ENCODE measurements at places on chromosomes 7 and 10. TPM values are rescaled to one million over a fixed set of nuclear protein-coding genes. Genes with fewer than 3 reads are reported as not detected.

- DNase-seq, result no peak
Observed at GRCh38 chr7:40749877-40750276, 615.1 kb downstream of the SUGCT start.

DNA sequence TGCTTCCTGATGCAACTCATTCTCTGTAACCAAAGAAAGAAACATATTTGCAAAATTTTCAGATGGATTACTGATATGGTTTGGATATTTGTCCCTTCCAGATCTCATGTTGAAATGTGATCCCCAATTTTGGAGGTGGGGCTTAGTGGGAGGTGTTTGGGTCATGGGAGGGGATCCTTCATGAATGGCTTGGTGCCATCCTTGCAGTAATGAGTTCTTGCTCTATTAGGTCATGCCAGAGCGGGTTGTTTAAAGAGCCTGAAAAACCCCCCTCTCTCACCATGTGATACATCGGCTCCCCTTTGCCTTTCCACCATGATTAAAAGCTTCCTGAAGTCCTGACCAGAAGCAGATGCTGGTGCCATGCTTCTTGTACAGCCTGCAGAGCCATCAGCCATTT, 43.8 kb upstream of the PRKG1 start:
- no peak for DNase-seq

DNA sequence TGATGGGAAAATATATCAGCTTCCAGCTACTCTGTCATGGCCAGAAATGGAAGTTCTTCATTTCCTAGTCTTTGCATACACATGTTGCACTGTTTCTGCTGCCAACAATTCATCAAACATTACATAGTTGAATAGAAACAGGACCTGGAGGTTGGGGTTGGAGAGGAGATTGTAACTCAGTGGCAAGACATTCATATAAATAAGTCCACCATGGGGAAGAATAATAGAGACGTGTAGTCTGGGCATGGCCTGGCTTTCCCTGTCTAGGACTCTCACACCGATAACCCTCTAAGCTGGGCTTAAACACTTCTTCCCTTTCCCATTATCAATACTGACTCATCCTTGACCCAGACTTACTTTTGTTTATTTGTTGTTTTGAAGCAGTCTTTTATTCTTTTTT, 155.7 kb downstream of the PLPP4 start:
- no peak for DNase-seq

DNA sequence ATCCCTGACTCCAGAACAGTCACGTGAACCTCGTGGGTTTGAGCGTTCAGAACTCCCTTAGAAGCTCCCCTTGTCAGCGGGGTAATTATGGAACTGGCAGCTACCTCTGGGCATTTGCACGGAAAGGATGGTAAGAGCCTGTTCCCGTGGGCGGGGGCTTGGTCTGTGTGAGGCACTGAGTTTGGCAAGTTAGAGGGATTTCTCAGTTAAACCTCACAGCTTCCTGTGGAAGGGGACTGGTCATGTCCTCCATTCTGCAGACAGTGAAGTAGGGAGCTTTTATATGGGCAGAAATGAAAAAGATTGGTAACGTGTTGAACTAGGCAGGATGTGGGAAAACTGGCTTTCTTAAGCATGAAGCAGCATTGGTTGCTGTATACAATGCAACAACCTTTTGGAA, 16.0 kb downstream of the PALD1 start:
- no peak for DNase-seq

DNA sequence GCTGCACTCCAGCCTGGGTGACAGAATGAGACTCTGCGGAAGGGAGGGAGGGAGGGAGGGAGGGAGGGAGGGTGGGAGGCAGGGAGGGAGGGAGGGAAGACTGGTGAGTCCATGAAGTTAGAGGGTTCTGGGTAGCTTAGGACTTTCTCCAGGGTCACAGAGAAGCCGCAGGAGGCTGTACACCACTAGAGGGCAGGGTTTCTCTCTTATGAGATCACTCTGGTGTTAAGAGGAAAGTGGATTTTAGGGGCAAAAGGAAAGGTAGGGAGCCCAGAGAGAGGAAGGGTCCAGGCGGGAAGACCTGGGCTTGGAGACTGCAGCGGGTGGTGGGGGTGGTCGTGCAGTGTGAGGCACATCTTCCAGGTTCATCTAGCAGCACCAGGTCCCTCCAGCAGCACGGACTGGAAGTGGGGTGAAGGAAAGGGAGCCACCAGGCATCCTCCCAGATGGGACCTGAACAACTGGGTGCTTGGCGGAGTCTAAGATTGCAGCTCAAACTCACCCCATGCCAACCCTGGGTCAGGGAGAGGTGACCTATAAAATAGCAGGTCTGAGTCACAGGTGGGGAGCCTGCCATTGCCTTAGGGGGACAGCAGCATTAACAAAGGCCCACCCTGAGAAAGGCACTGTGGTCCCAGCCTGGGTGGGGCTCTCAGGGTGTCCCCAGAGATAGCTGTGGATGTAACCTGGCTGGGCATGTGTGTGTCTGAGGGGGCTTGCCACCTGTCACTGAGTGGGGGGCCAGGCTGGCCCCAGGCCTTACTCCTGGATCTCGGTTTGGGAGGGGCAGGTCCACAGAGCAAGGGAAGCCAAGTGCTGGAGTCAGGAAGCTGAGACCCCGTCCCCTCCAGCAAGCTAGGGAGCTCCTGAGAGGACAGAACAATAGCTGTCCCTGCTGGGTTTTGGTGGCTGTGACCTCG, 48.5 kb upstream of the SLC29A3 start:
- DNase-seq, result peak; percentile 87

DNA sequence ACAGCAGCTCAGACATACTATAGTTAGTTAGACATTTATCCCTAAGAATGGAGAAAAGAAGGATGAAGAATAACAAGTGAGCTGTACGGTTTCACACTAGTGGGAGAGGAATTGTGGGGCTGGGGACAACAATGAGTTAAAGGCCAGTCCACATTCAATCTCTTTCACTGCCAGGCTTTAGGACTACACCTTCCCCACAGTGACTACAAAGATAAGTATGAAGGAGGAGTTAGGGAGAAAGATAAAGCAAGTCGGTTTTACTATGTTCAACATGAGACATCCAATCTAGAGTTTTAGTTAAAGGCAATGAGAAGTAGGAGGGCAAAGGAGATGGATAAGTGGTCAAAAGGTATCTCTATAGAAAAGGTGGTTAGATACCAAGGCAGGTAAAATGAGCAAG, 16.3 kb downstream of the ARHGAP12 start:
- no peak for DNase-seq

DNA sequence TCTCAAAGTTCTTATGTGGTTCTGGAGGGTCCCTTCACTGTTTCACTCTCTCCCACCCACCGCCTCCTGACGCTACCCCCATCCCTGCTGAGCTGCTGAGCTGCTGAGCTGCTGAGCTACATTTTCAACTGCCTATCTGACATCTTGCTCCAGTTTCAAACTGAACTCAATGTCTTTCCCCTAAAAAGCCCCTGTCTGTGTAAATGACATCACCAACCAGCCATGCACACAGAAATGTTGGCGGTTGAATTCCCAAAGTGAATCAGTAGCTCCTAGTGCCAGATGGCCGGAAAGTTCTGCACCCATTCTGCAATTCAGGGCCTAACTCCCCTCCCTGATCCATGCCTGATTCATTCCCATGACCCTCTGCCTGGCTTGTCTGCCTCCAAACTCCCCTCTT, 71.2 kb downstream of the WNT2 start:
- no peak for DNase-seq

DNA sequence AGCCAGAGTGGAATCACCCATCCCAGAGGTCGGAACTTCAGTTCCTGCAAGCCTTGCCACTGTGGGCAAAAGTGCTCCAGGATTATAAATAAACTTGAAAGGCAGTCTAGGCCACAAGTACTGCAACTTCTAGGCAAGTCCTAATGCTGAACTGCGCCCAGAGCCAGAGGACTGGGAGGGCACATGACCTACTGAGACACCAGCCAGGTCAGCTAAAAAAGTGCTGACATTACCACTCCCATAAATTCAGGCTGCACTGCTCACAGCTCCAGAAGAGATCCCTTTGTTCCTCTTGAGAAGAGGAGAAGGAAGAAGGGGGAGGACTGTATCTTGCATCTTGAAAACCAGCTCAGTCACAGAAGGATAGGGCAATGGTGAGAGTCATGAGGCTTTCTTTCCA, 1084.1 kb upstream of the PHF14 start:
- no peak for DNase-seq

DNA sequence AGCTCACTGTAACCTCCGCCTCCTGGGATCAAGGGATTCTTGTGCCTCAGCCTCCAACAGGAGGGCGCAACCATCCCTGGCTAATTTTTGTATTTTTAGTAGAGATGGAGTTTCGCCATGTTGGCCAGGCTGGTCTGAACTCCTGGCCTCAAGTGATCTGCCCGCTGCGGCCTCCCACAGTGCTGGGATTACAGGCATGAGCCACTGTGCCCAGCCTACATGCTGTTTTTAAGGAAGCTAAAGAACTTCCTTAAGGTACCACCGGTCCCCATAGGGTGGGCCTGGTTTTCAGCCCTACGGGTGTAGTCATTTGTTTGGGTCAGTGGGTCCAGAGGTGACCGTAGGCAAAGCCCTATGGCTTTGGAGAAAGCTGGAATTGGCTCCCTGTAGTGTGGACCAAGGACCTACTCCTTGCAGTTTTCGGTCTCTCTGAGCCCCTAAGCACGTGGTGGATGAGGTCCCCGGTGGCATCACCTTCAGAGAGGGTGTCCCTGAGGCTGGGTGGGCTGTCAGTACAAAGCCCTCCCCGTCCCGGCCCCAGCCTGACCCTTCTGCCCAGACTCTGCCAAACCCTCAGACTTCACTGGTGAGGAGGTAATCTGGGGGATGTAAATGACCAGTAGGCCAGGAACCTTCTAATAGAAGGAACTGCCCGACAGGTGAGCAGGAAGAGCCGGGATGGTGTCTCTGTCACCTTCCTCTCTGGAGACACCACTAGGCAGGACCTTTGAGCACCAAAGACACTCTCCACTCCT, 30.5 kb downstream of the ANXA11 start:
- no peak for DNase-seq

GRCh38 chr7:105028004-105028403, 14.0 kb downstream of the KMT2E start:
- no peak for DNase-seq

DNA sequence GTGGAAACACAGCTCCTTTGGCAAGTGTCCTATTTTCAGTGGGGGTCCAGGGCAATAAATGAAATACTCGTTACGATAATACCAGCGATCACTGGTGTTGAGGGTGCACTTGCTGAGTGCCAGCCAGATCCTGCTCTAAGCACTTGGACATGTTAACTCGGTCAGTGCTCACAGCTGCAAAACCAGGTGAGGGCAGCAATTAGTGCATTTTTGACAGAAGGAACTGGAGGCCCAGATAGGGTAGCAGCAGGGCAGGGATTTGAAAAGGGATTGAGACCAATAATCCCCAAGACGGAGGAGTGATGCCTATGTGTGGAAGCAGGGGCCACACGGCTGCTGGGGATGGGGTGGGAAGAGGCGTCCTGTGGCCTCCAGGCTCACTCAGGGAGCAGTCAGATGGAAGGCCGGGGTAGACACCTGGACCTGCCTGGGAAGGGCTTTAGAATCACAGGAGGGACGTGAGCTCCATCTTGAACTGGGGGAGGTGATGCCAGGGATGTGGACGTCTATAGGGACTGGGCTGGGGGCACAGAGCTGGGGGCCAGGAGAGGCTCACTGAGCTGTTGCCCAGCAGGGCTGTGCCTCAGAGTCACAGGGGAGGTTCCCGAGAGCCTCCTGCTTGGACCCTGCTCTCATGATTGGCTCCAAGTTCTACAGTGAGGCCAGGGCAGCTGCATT, 14.3 kb downstream of the PTPRE start:
- DNase-seq, result no peak

GRCh38 chr10:100325158-100325557, 4.9 kb downstream of the PKD2L1 start:
- DNase-seq, result no peak

DNA sequence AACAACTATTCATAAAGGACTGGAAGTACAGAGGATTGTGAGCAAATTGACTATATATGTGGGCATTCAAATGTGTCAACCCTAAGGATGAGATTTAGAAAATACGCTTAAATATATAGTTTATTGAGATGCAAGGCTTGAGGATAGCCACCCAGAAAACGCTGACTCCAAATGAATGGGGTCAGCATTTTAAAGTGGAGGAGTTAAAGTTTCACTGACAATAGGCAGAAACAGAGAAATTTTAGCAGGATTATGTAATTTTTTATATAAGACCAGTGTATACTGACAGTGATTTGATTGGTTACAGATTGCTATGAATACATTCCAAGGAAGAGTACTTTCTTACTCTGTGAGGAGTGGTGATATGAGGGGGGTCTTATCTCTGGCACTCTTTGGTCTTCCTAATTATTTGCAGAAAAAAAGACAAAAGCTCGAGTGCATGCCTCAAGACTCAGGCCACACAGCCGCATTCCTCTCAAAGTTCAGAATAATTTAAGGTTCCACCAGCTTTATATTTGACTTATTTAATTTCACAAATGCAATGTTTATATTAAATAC, 38.6 kb upstream of the ARL4A start:
- DNase-seq, result no peak

DNA sequence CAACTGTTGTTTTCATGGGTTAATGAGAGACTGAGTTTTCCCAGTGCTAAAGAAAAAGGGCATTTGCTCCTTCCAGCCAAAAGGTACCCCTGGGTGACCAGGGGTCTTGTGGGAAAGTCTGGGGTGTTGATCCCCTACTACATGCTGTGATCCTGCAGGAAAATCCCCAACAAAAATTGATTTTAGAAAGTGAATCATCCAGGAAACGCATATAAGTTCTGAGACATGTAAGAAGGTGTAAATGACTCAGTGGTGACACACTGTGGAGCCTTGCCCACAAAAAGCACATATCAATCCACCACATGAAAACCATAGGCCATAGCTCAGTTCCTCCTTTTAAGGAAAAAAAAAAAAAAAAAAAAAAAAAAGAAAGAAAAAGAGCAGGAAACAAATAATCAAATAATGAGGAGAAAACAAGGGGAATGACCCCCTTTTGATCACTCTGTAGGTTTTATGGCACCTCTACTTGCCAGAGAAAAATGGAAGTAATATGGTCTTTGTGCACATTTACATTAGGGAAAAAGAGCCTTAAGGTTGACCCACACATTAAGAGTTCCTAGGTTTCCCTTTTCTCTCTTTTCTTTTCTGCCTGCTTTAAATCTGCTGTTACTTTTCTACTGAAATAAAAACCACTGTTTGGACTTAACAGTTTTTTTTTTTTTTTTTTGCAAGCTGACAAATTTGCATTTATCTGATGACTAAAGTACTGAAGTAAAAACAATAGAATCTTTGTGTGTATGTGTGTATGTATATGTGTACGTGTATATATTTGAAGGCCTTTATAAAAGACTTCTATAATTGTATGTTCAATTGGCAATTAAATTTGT, 386.0 kb downstream of the KIF20B start:
- DNase-seq, result no peak

GRCh38 chr10:7908541-7909210, 90.4 kb downstream of the TAF3 start:
- DNase-seq, result no peak

- no peak for DNase-seq
Observed at GRCh38 chr10:110629680-110630191, 14.4 kb upstream of the RBM20 start.

The ELN gene
- not detected for total RNA-seq

The EIF5AL1 gene
- total RNA-seq, result 0.40 TPM

The MOGAT3 gene
- not detected for total RNA-seq

The VWC2 gene
- total RNA-seq, result not detected

The PAX4 gene
- not detected for total RNA-seq

The DOCK1 gene
- 30.1 TPM for total RNA-seq

The DLX5 gene
- total RNA-seq, result not detected
